ENCODE measurements at places on chromosomes 1 and 21.

- no peak for DNase-seq
These were observed 31.3 kb downstream of the SMAP2 start for GRCh38 chr1:40404670-40405462.

GRCh38 chr1:45569571-45569961 is 14.3 kb upstream of the NASP start:
- DNase-seq, result no peak

- no peak for DNase-seq
These were observed 40.9 kb upstream of the ZBTB18 start for GRCh38 chr1:244010191-244010590.

DNA sequence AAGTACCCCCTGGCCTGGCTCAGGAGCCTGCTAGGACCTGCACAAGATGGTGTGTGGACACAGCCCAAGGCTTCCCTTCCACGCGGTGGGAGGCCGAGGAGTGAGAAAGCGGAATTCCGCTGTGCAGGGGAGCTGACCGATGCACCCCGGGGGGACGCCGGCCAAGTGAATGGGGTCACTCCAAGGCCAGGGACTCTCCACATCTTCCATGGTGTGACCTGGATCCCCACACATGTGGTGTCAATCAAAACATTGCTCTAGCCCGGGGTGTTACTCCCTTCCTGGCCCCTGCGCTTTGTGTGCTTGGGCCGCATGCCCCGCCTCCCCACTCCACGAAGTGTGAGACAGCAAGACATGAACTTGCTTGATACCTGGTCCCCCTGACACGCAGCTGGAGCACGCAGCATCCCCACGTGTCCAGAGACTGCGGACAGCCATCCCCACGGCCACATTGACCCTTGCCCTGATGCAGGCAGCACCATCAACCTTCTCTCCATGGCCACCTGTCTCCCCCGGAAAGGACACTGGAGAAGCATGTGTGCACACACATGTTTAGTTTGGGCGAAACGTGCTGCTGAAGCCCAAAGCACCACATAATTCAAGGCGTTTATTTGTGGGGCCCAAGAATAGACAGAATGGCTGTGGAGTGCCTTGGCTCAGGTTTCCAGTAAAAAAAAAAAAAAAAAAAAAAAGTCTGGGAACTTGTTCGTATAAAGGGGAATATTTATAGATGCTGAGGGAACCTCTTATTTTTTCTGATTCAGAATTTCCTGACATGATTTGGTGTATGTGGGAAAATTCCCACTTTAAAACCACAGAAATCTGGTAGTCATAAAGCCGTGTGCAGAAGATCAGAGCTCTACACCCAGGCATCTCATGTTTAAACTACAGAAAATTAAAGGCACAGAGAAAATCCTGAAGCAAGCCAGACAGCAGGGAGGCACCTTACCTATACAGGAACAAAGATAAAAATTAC is 171.7 kb downstream of the HUNK start:
- DNase-seq, result no peak

DNA sequence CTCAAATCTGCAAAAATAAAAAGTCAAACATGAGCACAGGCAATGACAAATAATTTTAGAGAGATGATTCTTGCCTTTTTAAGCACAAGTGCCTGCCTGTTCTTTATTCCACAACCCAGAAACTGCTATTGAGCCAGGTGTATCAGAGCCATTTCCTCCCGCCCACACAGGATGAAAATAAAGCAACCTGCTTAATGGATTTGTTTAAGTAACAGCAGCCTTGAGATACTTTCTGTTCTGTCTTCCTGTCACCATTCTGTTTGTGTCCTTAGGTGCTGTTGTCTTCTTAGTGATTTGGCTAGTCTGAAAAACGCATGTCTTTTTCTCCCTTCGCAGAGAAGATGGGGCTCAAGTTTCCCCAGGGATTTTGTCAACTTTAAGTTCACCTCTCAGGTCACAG is 11.4 kb downstream of the RPE65 start:
- no peak for DNase-seq

DNA sequence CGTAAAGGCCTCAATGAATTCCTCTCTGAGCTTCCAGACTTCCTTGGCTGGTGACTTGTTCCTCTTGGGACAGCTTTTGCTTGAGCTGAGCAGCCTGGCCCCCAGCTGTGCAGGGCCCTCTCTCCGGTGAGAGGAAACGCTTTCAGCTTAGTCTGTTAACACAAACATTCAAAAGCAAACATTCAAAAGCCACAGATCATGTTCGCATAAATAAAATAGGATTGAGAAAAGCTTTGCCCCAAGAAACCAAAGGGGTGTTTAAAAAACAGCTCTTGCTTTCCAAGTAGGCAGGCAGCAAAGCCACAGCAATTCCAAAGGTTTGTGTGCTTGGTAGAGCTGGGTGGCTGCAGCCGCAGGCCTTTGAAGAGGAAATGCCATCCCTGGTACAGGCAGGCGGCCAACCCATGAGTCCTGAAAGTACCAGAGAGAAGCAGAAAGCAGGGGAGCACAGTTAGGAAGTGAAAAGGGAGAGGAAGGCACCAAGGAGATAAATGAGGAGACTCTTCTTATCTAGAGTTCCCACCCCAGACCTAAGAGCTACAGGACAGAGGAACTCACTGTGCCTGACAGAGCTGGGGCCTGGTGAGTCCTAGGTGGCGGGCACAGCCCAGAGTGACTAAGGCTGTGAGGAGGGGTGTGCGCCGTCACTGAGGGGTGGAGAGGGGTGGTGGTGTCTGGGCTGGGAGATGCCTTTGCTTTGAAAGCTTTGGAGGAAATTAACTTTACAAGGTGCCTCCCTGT is 48.4 kb downstream of the CCN1 start:
- DNase-seq, result peak; percentile 66

DNA sequence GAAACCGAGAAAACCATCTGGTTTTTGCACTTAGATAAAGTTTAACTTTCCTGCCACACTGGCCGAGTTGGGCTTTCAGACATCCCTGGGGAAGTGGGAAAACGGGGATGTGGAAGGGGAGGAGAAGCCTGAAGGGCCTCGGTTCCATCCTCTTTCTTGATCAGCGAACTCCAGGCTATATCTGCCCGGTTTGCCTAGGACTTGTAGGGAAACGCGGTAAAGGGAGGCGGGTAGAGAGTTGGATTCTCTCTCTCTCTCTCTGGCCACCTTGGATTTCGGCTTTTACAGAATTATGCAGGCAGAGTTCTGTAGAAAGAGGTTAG is 4.6 kb upstream of the LHX8 start:
- no peak for DNase-seq

DNA sequence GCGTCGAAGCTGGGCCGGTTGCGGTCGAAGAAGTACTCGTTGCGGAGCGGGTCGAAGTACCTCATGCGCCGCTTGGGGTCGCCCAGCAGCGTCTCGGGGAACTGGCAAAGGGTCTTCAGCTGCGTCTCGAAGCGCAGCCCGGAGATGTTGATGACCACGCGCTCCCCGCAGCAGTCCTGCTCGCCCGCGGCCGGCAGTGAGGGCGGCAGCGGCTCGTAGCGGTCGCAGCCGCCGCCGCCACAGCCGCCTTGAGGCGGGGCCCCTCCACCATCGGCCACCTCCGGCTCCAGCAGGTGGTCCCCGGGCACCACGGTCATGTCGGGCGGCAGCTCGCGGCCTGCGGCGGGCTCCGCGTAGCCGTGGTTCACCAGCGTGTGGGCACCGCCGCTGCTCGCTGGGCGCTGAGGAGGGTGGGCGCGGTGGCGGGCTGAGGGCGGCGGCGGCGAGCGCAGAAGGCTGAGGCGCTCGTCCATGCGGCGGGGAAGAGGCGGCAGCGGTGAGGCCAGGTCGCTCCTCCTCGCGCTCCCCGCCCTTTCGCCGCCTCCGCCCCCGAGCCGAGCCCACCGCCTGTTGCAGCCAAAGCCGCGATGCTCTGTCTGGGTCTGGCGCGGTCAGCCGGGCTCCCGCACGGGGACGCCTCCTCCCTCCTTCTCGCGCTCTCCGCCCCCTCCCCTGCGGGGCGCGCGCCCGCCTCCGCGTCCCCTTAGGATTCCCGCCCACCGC is at the start of gene KCNA3:
Gene KCNA3 (minus strand): TSS at position 604 of the 723 bp plus-strand sequence. CDS start 131 bp downstream, at position 473.
- no peak for DNase-seq

- peak; percentile 86 for DNase-seq
These were observed 471.4 kb downstream of the PTBP2 start for GRCh38 chr1:97192872-97193572.

DNA sequence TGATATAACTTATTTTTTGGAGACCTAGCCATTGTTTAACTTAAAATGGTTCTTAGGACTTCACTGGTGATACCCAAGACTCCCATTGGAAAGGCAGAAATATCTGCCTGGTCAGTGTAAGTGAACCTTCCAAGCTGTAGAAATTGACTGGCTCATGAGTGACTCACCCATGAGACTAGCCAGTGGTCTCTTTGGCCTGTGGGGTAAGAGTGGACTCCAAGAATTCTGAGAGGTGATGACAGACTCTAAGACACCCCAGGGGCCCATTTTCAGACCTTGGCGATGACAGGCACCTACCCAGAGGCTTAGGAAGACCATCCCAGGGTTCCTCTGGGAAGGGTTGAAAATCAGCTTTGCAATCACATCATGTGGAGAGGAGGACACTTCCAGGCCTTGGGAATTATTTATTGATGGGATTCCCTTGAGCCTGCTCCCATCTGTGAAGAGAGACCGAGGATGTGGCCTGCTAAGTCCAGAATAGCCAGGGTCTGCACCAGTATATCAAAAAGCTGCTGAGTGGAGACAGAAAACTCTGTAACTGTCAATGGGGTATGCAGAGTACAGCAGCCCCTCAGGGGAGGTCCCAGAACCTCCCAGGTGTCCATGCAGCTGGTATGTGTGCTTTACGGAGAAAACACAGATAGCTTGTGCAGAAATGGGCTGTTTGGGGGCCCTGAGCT is 78.9 kb downstream of the KAZN start:
- DNase-seq, result no peak

DNA sequence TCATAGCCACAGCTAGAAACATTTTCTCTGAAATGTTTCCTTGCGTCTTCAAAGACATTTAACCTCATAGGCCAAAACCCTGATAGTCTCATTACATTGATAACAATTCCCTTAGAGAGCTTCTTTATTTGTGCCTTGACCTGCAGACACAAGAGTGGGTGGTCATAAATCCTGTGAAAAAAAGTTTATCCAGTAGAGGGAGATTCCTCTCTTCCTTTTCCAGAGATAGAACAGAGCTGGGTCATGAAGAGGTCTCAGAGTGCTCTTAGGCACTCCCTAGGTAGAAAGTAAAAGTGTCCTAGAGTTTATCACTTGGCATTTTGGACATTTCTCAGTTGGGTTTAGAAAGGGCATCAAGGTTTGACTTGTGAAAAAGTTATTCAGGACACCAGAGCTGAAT is 426.1 kb downstream of the NUF2 start:
- DNase-seq, result no peak

GRCh38 chr1:195738966-195739650 is 869.1 kb downstream of the KCNT2 start:
- DNase-seq, result no peak

DNA sequence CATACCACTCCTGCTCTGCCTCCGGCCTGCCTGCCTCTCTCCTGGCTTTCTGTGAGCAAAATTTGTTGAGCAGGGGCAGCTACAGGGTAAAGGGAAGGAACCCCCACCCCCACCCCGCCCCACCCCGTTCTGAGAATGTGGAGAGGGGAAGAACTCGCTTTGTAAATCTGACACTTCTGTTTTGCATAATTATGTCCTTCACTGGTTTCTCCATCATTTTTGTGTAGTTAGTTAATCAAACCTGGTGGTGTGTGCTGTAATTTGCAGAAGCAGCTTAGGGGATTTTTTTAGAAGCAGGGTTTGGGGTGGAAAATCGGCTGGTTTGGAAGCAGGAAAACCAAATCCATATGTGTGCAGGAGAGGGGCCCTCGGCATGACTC is 58.1 kb upstream of the TMEM51 start:
- no peak for DNase-seq

DNA sequence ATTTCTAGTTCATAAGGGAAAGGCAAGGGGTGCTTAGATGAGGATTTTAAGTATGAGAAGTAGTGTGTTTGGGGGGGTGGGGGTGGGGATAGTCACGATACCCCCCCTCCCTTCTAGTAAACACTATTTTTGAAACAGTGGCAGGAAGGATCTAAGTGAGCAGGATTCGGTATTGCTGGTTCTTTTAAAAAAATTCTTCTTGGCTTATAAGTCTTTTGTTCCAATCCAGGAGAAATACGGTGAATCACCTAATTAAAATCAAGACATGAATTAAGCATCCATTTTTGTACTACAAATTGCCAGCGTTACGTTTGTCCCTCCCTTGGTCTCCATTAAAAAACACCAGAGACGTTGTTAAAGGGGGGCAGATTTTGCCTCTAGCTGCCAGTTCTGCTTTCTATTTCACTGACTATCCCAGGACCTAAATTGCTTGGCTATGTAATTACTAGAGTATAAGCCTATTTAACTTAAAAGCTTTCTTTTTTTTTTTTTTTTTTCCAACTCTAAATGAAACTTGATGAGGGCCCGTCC is 911 bp downstream of the LMO4 start:
- DNase-seq, result no peak

DNA sequence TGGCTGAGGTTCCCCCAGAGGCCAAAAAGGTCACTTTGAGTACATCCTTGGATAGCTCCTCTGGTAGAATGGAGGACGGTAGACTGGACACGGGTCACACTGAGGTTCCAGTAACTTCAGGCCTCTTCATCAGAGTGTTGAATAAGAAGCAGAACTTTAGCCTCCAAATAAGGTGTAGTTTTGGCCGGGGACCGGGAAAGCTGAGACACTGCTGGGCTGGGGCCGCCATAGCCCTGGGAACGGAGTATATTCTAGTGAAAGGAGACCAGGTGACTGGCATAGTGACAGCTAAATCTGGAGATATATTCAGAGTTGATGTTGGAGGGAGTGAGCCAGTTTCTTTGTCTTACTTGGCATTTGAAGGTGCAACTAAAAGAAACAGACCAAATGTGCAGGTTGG is 84.1 kb downstream of the EVA1C start:
- no peak for DNase-seq

GRCh38 chr1:174248041-174248440 is 88.7 kb downstream of the RABGAP1L start:
- DNase-seq, result no peak

DNA sequence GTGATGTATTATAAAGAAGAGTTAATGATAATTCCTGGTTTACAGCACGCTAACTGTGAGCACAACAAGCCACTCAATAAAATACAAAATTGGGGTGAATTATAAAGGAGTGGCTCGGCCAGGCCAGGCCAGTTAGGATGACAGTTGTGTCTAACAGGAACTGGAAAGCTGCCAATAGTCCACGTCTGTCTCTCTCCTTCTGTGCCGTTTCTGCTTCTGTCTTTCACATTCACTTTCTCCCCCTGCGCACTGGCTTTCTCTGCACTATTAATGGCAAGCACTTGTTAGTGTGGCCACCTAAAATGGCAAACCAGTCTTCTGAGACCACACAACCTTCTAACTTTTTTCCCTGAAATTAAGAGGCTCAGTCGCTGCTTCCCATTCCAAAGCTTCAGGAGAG is 394.3 kb downstream of the NTNG1 start:
- DNase-seq, result no peak

DNA sequence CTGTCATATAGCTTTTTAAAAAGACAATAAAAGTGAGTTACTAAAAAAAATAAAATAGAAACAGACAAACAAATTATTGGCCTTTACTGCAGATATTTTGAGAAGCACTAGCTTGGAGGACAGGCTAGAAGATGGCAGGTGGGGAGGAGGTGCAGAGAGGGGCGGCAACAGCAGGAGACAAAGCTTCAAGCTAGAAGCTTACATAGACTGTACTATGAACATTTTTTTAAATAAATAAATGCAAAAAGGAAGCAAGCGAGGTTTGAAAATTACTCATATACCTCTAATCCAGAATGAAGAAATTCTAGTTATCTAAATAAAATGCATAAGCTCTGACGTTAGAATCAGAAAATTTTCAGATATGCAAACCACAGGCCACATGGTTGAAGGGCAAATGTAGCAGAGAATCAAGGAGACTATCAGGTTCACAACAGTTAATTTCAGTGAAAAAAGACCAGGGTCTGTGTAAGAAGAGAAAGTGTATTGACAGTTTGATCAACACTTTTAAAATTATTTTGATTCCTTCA is 54.9 kb downstream of the NRIP1 start:
- no peak for DNase-seq

Measured in SW 1271 (cell line).